Activated CD8-positive, alpha-beta memory T cell treated with anti-CD3 and anti-CD28 coated beads for 24 hours (primary cell): ENCODE measurements at places on chromosomes 11 and 22.

GRCh38 chr11:94178331-94178730 is 49.7 kb downstream of the PANX1 start:
- no peak for DNase-seq

DNA sequence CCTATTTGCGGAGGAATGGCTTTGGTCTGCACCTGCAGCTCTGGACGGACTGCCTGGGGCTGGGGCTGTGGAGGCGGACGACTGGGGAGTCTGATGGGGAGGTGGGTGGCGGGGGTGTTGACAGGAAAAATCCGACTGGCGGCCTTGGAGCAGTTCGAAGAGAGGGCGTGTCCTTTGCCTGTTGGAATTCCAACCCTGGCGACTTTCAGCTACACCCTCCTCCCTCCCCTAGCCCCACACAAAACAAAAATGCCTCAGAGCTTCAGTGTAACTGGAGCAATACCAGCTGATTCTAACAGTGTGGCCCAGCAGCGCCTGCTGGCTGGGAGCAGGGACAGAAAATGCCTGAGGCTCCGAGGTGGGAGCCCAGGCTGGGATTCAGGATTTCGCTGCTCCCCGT is 85.4 kb downstream of the ATXN10 start:
- DNase-seq = no peak

DNA sequence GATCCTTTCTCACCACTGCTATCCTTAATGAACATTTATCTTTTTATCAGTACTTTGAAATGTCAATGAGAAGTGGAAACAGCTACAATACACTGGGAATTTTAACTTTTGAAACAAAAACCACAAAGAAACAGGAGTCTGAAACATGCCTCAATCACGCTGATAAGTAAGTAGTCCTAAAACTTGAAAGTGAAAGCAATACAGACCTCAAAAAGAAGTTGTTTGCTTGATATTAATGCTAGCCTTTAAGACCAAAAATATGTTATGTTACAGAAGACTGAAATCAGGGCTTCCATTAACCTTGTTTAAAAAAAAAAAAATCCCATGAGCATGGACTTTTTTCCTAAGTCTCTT is 21.3 kb downstream of the PHF21A start:
- DNase-seq = no peak

DNA sequence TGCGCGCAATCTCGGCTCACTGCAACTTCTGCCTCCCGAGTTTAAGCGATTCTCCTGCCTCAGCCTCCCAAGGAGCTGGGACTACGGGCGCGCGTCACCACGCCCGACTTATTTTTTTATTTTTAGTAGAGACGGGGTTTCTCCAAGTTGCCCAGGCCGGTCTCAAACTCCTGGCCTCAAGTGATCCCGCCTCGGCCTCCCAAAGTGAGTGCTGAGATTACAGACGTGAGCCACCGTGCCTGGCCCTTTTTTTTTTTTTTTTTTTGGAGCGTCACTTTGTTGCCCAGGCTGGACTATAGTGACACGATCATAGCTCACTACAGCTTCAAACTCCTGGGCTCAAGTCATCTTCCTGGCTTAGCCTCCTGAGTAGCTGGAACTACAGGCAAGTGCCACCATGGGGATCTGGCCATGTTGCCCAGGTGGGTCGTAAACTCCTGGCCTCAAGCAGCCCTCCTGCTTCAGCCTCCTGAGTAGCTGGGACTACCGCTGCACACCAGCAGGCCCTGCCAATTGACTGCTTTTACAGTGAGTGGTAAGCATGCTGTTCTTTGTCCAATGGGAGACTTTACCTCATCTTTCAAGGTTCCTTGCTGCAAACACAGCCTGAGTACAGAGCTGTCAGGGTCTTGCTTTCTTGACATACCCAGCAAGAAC is 600 bp upstream of the CENPM start:
- DNase-seq = no peak

DNA sequence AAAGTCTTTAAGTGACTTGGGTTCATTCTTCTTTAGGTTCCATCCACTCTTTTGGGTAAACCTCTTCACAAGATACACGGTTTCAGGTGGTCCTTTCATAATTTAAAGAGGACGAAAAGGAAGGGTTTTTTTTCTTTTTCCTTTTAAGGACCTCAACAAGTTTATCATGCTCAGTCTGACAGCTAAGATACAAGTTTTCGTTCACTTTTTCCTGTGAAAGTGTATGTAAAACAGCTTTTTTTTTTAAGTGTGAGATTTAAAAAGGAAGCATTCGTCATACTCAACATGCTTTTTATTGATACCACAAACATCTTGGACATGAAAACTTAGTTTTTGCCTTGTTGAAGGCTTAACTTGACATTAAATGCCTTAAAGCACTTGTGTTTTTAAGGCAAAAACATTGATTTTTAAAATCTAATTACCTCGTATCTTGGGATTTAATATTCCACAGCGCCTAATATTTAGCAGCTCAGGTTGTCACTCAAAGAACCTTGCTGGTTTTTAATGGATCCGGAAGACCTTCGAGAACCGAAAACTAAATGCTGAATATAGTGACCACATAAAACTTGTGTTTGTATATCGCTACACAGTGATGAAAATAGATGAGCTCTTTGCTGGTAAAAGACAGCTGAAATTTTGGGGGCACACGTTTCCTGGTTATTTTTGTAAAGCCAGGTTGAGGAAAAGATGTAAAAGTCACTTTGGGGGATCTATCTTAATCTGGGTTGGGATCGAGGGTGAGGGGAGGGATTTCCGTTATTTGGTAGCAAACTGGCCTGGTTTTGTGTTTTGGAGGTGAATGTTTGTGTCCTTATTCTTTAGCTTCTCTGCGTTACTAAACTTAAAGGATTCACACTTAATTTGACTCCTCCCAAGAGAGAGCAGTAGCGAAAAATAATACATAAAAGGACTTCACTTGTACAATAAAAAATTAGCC is 2.3 kb downstream of the PCF11 start:
- DNase-seq = no peak

DNA sequence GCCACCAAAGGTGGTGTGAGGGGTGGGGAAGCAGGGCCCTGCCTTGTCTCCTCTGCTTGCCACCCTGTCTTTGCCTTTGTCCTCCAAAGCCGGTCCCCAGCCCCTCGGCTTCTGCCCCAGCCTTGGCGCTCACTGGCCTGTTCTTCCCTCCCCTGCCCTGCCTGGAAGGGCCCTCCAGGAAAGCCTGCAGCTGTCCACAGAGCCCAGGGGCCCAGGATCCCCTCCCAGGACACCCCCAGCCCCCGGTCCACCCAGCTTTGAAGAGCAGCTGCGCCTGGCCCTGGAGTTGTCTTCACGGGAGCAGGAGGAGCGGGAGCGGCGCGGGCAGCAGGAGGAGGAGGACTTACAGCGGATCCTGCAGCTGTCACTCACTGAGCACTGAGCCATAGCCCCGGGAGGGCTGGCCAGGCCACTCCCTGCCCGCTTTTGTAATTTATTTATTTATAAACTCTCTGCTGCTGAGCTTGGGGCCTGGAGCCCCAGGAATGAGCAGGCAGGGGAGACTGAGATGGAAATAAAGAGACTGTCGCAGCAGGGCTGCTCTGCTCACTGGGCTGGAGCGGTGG is 1.3 kb upstream of the SSH3 start:
- no peak for DNase-seq

DNA sequence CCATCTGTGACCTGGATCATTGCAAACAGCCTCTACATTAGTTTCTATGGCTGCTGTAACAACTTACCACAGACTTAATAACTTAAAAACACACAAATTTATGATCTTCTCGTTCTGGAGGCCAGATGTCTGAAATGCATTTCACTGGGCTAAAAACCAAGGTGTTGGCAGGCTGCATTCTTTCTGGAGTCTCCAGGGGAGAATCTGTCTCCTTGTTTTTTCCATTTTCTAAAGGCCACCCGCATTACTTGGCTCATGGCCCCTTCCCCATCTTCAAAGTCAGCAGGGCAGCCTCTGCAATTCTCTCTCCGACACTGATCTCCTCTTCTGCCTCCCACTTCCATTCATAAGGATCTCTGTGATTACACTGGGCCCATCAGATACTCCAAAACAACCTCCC is 11.6 kb downstream of the SCGB1A1 start:
- no peak for DNase-seq

GRCh38 chr11:118051136-118051610 is 25.7 kb upstream of the TMPRSS4 start:
- no peak for DNase-seq

GRCh38 chr22:17815703-17816254 is 41.5 kb upstream of the BID start:
- no peak for DNase-seq

GRCh38 chr11:61691380-61692156 is 11.4 kb downstream of the DAGLA start:
- no peak for DNase-seq

- no peak for DNase-seq
These were observed 117.3 kb upstream of the GRK3 start for GRCh38 chr22:25447067-25447685.

DNA sequence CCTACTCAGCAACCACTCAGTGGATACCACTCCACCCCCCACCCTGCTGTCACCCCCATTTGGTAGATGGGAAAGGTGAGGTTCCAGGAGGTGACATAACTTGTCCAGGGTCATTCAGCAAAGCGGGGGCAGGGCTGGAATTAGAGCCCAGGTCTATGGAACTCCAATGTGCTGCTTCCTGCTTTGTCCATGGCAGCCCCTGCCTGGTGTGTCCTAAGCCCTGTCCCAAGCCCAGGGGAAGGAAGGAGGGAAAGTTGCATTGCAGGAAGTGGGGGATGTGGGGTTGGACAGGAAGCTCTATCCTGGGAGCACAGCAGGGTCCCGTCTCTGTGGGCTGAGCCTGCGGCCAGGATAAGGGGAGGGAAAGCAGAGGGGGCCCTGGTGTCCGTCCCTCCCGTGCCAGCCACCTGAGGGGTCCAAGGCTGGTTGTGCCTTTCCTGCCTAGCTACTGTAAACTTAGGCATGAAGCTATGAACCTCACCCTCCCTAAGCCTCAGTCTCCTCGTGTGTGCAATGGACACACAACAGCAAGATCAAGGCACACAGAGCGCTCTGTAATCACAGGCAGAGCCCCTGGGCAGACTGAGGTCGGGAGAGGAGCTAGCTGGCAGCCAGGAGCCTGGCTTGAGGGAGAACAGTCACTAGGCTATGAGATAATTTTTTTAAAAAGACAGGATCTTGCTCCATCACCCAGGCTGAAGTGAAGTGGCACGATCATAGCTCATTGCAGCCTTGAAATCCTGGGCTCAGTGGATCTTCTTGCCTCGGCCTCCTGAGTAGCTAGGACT is 12.9 kb downstream of the GAL3ST1 start:
- no peak for DNase-seq

DNA sequence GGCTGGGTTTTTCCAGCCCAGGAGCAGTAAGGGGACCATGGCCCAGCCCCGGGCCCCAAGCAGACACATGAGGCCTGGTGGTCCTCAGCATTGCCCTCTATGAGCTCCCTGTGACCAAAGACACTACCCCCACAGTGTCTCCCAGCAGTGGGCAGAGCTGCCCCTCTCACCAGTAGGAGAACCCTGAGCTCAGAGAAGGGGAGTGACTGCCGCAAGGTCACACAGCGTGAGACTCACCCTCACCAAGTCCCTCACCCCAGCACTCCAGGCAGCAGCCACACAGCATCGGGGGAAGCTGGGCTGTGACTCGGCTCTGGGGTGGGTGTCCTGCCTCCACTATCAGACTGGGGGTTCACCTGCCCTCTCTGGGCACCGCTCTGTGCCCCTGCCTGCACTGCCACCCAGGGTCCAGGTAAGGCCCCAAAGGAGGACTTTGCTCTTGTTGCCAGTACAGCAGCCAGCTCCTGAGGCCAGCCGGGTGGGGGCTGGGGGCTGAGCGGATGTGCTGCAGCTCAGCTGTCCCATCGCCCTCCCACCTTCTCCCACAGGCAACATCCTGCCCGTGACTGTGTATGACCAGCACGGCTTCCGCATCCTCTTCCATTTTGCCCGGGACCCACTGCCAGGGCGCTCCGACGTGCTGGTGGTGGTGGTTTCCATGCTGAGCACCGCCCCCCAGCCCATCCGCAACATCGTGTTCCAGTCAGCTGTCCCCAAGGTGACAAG is 7.9 kb upstream of the SH3BP1 start:
- DNase-seq = peak; percentile 71

DNA sequence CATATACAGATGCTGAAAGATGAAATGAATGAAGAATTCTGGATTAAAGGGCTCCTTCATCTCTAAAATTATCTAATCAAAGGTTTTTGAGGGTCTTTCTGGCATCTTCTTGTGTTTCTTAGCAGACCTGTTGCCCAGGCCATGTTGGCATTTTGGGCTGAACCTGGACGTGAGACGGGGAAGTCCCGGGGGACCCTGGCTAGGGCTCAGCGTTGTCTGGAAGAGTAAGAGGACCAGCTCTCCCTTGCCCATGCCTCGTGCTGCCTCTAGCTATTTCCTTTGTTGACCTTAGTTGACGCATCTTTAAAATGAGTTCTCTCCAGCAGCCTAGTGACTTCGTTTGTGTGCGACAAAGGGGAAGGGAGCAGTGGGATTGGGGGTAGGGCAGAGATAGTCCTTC is 152.2 kb downstream of the ST3GAL4 start:
- no peak for DNase-seq

- DNase-seq = peak; percentile 96
These were observed at the start of gene PRDM10 for GRCh38 chr11:130002352-130002845. PRDM10 (minus strand) TSS chr11:130002835; CDS start chr11:129960964, 41,871 bp downstream.

DNA sequence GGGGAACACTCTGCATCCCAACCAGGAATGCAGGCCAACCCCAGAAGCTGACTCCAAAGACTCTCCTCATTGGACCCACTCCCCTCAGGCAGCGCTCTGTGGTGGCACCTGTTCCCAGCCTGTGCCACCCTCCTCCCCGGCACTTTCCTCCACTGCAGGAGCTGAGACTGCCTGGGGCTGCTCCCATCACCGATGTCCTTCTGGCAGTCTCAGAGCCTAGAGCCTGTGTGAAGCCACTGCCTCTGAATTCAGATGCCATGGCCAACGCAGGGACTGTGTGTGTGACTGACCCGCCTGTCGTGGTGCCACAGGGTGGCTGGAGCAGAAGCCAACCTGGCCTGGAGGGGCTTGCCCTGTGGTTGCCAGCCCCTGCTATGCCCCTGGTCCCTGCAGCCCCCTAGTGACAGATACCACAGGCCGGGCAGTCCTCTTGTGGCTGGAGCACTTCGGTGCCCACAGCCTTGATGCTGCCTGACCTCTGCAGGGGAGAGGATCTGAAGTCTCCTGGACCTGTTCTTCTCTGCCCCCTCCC is 43.2 kb downstream of the TBX1 start:
- no peak for DNase-seq

DNA sequence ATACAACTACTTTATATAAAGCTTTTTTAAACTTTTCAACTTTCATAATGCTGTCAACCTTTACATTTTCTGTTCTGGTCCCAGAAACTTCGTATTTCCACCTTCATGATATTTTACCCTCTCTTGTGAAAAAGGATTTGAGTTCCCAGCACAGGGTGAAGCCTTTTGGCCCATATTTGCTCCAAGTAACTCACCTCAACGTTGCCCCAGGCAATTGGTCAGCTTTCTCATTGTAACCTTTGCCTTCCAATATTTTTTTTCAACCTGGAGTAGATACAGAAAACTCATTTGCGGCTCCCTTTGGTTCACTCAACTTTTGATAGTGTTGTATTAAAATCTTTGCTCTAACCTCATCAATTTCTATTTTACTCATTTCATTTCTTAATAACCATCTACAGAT is 21.1 kb upstream of the FAR1 start:
- no peak for DNase-seq
